ENCODE measurements at places on chromosomes 1 and 21.

DNA sequence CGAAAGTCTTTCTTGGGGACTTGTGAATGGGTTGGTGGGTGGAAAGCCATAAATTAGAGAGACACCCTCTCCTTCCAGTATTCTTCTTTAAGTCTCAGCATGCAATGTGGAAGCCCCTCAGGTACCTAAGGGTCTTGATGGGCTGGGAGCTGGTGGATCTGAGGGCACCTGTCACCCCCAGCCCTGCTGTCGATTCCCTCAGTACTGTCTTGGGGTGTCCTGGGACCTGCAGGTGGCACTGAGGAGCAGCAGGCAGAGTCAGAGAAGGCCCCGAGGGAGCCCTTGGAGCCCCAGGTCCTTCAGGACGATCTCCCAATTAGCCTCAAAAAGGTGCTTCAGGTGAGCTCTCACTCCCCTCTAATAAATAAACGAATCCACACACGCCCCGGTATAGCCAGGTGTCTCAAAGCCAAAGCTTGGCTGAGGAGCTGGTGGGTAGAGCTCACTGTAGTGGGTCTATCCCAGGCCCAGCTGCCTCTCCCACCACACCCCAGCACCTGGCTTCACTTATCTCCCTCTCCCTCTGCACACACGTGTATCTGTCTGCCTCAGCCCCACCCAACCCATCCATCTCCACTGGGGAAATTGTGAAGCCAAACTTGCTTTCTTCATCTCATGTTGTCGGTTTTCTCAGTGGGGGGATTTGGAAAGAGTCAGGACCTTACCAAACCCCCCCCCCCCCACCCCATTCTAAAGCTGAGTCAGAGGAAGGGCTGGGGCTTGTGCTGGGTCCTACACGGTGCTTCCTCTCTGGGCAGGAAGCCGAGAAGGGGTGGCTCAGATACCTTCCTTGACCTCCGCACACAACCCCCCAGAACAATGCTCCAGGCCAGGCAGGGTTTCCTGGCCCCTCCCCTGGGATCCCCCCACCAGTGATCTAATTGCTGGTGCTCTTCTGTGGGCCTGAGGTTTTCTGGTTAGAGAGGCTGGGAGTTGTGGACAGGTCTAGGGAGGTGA is 1.6 kb downstream of the ADAM15 start:
- DNase-seq = no peak

- DNase-seq = no peak
These were observed 87.1 kb upstream of the LRRC8D start for GRCh38 chr1:89733748-89734147.

DNA sequence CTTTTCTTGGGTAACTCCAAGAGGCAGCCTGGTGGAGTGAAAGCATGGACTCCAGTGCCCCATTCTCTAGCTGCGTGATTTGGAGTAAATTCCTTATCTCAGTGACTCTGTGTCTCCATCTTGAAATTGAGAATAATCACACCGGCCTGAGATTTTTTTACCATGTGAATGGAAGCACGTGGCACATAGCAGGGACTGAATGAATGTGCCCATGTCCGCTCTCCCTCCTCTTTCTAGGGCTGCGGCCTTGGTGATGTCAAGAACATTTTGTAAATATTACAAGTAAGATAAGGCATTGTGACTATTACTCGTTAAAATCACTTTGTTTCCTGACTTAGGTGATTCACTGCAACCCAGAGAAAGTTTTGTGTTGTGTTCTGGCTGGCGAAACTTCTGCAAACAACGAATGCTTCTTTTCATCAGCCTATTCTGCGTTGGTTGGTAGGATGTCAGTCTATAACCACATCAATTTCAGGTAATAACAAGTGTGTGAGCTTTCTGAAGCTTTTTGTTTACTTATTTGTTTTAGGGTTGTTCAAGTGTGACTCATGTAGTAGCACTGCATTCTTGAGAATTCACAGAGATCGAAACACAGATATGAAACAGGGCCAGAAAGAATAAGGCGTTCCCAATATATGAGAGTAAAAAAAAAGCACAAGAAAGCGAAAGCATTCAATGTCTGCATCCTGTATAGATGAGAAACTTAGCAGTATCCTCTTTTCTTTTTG is 135.7 kb upstream of the SLC45A1 start:
- no peak for DNase-seq

GRCh38 chr21:34623516-34623915 is 8.6 kb upstream of the RCAN1 start:
- DNase-seq = no peak

- DNase-seq = no peak
These were observed 74.3 kb upstream of the SIPA1L2 start for GRCh38 chr1:232704256-232704655.

DNA sequence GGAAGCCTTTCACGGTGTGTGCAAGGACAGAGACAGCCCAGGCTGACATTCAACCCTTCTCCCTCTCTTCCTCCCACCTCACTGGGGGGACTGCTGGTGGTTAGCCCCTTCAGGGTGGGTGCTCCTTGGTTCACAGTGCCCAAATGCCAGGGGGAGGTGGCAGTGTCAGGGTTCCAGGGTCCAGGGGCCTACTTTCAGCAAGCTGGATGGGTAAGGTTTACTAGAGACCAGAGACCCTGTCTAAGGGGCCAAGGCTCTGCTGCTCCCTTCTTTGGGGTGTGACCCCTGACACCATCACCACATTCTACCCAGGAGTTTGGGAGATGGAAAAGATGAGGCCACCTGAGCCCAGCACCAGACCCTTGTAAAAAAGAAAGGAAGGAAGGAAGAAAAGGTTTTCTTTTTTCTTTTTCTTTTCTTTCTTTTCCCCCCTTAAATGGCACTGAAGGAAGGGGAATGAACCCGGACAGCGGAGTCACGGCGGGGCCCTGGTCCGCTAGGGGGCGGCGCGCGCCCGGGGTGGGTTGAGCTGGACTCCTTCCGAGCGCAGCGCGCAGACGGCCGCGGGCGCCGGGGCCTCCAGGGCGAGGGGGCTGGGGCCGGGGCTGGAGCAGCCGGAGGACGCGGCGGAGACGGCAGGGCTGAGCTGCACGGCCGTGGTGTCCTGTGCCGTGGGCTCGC is 18.8 kb downstream of the KNCN start:
- no peak for DNase-seq

DNA sequence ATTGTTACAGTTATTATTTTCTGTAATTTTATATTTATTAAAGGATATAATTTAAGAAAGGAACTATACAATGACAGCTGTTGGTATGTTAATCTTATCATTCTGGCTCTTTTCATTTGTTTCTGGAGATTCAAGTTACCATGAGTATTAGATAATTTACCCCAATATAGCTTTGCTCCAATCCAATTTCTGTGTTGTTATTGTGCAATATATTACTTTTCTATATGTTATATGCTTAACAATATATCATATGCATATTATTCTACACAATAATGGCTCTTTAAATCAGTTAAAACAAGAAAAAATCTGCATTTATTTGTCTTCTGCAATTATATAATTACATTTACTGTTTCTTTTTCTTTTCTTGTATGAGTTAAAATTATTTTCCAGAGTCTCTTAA is 1650.9 kb downstream of the BRINP3 start:
- DNase-seq = no peak

DNA sequence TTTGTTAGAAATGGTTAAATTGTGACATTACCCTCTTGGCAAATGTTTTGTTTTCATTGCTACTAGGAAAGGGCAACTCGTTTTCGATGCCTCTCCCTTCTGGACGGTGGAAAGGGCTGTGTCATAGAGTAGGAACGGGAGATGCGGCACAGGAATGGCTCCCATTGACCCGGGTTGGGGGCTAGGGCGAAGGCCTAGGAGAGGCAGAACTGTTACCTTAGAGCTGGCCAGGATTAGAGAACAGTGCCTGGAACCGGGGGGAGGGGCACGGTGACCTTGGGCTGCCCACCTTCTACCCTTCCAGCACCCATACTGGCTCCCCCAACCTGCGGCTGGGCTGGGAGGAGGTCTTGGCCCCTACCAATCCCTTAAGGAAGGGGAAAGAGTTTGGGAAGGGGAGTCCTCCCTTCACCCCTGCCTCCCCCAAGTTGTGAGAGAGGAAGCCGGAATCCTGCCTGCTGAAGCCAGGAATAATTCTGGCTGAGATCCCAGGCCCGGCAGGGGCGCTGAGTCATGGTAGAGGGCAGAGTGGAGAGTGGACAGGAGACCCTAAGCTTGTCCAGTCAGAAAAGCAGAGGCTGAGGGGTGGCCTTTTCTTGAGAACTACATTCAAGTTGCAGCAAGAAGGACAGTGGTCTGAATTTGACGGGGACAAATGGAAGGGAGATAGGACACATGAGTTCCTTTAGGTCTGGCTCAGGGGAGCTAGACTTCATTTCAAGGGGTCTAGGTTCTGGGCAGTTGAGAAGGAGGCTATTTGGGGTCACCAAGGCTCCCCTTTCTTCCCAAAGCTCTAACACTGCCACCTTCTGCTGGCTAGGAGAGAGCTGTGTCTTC is 8.2 kb downstream of the LMNA start:
- DNase-seq = no peak

DNA sequence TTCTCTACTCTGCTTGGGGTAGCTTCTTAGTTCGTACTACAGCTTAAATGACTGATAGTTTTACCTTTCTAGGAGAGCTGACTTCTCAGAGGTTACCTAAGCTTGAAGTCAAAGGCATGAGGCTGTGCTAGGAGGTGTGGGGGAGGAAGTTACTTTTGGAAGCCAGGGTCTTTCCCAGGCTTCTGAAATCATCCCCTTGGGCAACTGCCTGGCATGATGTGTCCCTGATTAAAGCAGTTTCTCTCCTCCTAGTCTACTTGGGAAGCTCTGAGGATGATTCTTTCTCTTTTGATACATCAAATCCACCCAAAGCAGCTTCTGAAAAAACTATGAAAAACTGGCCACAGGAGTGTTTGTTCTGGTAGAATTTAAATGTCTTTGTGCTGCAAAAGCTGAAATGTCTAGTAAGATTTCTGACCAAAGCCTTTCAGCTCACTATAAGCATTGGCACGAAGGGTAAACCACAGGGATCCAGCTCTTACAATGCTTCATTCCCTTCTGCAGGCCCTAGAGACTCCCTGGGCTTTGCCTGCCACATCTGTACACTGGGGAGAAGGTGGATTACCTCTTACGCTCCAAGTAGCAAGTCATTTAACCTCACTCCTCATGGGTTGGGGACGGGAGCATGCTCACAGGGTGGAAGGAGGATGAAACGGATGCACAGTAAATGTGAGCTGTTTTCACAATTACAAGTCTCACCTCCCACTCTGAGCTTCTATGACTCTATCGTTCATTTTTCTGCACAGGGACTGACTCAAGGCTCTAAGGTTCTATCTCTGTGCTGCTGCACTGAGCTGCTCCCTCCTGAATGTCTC is 59.6 kb downstream of the RUNX1 start:
- no peak for DNase-seq

DNA sequence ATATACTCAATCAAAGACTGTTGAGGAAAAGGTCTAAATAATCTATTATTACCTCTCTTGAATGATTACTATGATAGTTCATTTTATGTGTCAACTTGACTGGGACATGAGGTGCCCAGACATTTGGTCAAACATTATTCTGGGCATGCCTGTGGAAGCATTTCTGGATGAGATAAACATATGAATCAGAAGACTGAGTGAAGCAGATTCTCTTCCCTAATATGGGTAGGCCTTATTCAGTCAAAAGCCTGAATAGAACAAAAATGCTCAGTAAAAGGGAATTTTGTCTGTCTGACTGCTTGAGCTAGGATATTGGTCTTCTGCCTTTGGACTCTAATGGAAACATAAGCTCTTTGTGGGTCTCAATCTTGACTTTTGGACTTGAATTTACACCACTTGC is 73.3 kb upstream of the SOX13 start:
- DNase-seq = no peak

DNA sequence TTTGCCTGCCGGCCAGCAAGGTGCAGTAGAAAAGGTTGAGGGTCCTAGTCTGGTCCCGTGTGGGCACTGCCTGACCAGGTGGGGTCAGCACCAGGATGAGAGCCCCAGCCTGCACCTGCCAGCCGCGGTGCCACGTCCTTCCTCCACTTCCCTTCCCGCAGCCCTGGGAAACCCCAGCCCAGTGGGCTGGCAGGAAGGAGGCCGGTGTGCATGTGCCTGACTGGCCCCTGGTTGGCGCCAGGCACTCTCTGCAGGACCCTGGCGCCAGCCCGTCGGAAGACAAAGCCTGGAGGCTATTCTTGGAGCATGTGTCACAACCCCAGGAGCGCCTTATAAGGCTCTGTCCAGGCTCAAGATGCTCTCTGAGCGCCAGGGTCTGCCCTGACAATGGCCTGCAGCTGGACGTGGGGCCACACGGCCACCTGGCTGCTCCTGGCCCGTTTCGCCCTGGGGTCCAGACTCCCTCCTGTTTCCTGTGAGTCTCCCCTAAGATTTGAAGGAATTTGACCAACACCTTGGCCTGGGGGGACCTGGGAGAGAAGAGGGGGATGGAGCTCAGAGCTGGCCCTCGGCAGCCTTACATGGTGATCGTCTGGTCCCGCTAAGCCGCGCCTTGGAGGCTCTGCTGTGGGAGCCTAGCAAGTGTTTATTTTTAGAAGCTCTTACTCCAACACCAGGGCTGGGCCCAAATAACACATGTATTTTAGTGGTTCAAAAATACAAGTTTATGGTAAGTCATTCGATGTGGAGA is 31.9 kb upstream of the POFUT2 start:
- no peak for DNase-seq

DNA sequence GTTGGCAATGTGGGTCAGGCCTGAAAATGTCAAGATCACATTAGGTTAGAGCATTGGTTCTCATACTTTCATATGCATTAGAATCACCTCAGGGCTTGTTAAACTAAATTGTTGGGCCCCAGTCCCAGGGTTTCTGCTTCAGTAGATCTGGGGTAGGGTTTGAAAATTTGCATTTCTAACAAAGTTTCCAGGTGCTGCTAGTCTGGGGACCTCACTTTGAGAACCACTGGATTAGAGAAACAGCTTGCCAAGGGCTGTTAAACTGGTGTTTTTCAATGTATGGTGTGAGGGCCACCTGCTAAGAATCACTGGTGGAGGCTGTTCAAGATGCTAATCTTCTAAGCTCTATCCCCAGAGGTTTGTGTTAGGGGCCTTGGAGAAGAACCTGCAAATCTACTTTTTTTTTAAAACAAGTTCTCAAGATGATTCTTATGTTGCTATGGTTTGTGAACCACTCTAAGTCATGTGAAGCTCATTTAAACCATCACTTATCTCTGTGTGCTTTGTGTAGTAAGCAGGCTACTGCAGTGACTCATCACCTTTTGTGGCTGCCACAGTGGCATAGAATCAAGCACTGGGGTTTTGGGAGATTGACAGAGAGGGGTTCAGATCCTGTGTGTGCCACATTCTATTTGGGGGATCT is 152.2 kb downstream of the S1PR1 start:
- no peak for DNase-seq

DNA sequence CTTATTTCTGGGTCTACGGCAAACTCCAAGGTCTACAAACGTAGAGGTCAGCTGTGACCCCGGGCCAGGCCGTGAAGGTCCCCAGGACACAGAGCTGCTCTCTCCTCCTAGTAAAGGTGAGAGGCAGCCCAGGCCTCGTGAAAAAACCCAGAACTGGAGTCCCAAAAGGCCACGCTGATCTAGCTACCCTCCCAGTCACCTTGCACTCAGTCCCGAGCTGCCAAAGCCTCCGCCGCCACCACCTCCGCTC is 125 bp downstream of the ATP5PF start:
- no peak for DNase-seq

DNA sequence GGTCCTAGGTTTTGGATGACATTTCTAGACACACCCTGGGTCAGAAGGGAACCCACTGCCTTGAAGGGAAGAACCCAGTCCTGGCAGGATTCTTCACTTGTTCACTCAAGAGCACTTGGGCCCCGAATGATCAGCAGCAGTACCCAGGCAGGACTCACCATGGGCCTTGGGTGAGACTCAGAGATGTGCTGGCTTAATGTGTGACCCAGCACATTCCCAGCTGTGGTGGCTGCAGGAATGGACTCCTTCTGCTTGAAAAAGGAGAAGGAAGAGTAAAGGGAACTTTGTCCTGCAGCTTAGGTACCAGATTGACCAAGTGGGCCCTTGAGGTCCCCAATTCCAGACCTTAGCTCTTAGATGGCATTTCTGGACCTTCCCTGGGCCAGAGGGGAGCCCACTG is 12.3 kb upstream of the SMAP2 start:
- no peak for DNase-seq
